ENCODE measurements at places on chromosomes 4 and X.

GRCh38 chr4:54971474-54971950 lies 153.9 kb downstream of the KDR start:
- DNase-seq = no peak

DNA sequence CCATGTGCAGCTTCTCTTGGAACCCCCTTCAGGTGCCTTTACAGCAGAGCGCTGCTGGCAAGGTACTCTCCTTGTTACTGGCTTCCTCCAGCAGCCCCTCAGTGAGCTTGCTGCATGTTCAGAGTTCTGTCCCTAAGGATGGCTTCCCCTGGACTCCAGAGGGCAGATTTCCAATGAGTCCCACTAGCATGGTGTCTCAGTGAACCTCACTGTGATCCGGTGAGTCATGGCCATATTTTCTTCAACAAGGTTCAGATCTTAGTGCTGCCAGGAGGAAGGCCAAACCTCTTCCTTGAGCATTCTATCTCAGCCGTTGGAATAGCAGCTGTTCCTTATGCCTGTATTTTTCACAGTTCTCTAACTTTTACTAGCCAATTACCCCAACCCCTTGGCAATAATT lies 98.8 kb downstream of the CASK start:
- no peak for DNase-seq

- DNase-seq = no peak
Measured at GRCh38 chr4:13160920-13161319, 323.2 kb downstream of the RAB28 start.

DNA sequence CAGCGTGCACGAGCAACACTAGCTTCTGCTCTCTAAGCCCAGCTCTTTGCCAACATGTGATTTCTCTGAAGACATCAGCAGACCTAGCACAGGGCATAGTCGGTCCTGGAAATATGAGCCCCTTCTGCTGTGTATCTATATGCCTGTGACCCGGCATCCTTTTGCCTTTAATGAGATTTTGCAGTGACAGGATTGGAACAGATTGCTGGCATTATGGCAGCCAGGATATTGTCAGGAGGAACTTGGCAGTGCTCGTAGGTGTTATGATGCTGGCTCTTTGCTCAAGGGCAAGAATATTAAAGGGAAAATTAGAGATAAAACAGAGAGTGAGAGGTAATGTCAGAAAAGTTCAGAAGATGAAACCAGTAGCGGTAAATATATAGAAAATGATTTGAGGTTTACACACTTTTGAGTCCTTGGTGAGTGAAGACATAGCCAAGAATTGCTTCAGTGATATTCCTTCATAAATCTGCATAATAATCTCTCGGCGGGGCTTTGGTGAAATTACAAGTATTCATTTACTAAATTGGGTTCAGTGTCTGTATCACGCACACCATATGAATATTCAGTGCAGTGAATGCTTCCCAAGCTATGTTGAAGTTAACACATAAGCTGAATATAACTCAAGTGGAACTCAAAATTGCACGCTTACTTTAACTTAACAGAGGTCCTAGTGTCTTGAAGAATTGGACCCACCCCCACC lies 502.1 kb upstream of the NR3C2 start:
- no peak for DNase-seq

DNA sequence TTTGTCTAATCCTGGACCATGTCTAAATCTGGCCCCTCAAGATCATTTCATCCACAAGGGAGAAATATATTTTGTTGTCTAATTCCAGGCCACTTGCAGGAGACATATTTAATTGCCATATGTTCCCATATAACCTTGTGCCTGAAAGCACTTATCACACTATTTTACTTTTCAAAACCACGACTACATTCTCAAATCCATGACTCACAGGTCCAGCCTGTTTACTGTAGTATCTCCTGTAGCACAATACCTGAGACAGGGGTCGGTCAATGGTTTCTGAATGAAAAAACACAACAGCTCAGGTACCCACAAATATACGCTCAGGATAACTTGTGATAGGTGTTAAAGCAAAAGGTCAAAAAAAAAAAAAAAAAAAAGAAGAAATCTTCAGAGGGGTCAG lies 60.9 kb downstream of the SEC24D start:
- DNase-seq = no peak

- DNase-seq = no peak
Measured at GRCh38 chr4:158776106-158776505, 7.3 kb downstream of the FNIP2 start.

DNA sequence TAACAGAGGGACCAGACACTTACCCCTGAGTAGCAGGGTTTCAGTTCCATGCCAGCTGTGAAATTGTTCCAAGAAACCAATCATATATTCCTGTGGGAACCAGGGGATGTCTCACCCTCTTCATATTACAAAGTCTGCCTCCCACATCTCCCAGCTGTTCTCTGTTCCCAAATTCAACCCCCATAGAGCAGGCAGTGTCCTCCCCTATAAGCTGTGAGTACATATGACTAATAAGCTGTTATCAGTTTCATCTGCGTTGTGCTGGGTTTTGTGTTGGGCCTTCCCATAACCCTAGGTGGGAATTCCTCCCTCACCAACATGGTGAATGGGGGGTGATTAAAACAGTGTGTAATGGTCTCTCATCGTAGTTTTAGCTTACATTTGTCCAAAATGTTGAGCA lies 41.0 kb downstream of the CEP44 start:
- DNase-seq = no peak

DNA sequence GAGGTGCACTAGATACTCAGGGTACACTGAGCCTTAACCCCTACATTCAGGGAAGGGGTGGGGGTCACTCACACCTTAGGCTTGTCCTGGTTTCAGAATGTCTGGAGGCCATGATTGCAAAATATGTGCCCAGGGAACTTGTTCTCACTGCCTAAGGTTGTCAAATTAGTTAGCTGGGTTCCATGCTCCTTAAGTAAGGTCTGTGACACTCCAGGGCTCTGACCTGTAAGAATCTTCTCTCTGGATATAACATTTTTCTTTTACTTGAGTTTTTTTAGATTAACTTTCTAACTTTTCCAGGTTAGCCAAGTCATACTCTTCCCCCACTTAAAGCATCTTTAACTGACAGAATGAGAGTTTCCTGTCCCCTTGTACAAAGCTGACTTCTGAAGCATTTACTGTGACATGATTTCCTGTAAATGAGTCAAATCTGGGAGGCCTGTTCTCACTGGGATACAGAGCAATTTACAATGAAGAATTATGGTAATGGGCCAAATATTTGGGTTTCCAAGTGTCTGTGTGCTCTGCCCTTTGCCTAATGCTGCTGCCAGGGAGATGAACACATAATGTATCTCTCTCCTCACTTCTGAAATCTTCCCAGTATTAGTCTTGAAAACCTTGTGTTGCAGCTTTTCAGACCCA lies 101.7 kb downstream of the GATB start:
- DNase-seq = no peak

- no peak for DNase-seq
Measured at GRCh38 chr4:88158489-88159228, at the start of gene ABCG2. TSS of gene ABCG2 (minus strand) at chr4:88158639. CDS start at chr4:88139995, 18,644 bp downstream.

GRCh38 chr4:102193145-102193544 lies 152.1 kb downstream of the SLC39A8 start:
- no peak for DNase-seq

GRCh38 chr4:175691791-175692190 lies 120.3 kb downstream of the GPM6A start:
- DNase-seq = no peak

All from stimulated activated CD8-positive, alpha-beta memory T cell treated with anti-CD3 and anti-CD28 coated beads, Interleukin-15, amount 100 ng/mL, for 1 hour (primary cell).